Fibroblast of lung (primary cell): ENCODE measurements at places on chromosomes 1 and 21.
A peak's percentile ranks its signal among the peaks of the same experiment; 100 is the strongest.

- no peak for DNase-seq
Observed at GRCh38 chr1:205542367-205542766, 37.9 kb downstream of the CDK18 start.

GRCh38 chr1:83959824-83960498 lies 39.0 kb downstream of the TTLL7 start:
- peak; percentile 86 for DNase-seq

- DNase-seq: peak; percentile 82
Observed at GRCh38 chr1:62689524-62689923, 1.3 kb upstream of the DOCK7 start.

DNA sequence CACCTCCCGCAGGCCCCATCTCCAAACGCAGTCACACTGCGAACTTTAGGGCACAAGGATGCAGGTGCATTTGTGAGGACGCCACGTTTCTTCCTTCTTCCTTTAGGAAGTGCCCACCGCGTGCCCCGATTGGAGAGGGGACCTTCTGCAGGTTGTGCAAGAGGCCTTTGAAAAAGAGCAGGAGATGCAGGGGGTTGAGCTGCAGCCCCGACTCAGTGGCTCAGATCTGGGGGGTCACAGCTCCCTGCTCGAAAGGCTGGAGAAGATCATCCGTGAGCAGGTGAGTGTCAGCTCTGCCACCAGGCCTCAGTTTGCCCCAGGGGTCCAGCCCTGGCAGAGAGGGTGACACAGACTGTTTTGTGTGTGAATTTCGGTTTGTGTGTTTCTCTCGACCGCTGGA lies 31.2 kb upstream of the DIP2A start:
- DNase-seq: no peak

- peak; percentile 51 for DNase-seq
Observed at GRCh38 chr1:183195142-183195574, 9.1 kb downstream of the LAMC2 start.

DNA sequence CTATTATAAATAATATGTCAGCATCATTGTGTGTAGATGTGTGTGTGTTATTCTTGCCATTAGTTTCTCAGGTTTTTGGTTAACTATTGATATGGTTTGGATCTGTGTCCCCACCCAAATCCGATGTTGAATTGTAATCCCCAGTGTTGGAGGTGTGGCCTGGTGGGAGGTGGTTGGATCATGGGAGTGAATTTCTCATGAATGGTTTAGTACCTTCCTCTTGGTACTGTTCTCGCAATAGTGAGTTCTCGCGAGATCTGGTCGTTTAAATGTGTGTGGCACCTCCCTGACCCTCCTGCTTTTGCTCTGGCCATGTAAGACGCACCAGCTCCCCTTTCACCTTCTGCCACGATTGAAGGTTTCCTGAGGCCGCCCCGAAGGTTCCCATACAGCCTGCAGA lies 9.6 kb upstream of the POFUT2 start:
- DNase-seq: no peak

GRCh38 chr1:185155600-185156287 lies 1.0 kb downstream of the TRMT1L start:
- peak; percentile 49 for DNase-seq

DNA sequence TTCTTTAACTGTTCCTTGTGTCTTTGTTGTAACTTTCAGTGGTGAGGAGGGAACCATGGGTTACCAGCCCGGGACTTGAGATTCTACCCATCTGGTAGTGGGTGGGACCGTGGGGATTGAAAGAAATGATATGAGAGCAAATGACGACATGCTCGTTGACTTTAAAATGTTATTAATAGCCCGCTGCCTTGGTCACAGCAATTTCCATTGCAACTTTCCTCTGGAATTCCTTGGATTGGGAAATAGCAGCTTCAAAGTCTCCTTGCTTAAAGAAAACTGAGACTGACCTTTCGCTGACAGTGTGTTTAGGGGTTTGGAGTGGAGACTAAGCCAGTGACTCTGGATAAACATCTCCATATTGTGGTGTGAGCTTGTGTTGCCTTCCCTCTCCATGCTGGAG lies 44.2 kb upstream of the MARK1 start:
- peak; percentile 25 for DNase-seq

GRCh38 chr1:99980928-99981327 lies 11.1 kb downstream of the SLC35A3 start:
- DNase-seq: no peak

DNA sequence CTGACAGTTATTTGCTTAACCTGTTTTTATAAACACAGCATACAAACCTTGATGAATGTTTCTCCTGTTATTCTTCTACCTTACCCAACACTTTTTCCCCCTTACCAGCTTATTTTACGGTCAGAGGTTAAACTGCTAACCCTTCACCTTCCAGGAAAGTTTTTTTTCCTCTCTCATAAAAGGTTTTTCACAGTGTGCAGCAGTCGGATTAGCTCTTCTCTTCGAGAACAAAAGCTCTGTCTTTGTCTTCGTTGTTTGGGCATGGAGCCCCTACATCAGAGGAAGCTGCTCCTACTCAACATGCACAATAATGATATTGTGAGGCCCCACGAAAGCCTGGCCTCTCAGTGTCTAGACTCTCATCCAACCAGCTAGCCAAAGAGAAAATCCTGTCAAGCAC lies 42.0 kb downstream of the DENND1B start:
- no peak for DNase-seq

DNA sequence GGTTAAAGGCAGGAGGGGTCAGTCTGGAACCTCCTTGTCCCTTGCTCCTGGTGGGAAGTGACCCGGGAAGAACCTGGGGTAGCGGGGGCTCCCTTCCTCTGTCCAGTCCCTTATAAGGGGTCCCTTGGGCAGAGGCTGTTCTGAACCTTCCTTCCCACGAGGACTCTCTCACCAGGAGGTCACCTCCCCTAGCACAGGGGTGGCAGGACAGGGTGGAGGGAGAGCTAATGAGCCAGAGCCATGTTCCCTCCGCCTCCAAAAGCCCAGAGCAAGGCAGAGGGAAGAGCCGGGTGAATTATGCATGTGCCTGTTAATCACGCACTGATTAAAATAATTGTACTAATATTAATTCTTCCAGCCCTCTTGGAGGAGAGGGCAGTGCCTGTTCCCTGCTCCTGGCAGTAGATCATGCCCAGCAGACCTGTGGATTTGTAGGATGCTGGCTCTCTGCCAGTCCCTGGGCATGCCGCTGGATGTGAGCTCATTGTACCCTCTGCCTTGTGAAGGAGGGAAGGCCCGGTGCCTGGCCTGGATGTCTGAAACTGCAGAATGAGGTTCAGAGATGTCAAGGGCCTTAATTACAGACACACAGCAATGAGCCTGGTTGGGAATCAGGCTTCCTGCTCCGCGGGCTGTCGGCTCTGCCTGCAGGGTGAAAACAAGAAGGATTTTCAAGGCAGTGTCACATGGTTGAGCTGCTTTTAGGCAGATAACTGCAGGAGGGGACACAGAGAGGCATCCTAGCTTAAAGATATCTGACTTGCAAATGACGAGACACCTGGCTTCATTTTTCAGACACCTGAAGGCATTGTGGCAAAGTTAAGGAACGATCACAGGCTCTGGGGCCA lies 68.2 kb downstream of the IGSF21 start:
- no peak for DNase-seq

GRCh38 chr1:197902454-197903195 lies at the start of gene C1orf53:
TSS of gene C1orf53 (plus strand) at chr1:197902630. CDS start at chr1:197902650, 20 bp downstream.
- peak; percentile 90 for DNase-seq

- no peak for DNase-seq
Observed at GRCh38 chr1:110040548-110040947, 6.1 kb downstream of the STRIP1 start.

DNA sequence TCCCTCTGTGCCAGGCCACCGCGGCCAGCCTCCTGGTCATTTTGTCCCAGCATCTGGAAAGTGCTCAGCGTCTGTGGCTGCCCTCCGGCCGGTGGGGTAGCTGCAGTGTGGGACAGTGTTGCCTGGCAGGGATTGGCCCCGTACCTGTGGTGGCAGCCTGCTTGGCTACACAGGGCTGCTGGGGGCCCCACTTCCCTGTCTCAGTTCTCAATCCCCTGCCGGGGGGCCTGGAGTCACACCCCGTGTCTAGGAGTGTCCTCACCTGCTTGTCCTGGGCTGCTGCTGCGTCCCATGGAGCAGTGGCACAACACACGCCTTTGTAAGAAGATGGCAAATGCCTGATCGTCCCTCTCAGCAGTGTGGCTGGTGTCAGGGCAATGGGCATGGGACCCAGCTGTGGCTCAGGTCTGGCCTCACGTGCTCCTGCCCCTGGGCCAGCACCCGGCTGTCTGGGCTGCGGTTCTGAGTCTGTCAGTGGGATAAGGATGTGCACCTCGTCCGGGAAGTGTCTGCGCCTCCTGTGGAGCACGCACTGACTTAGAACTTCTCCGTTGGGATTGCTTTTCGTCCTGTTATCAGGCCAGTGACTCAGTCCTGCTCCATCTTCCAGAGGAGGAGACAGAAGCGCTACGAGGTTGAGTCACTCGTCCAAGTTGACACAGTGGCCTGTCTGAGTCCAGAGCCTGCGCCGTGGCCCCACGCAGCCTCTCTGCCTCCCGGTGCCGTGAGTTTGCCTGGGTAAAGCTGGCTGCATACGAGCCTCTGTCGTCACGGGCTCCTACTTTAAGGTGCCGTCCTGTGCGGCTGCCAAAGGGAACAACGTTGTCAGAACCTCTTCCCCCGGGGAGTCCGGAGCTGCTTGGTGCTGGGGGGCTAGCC lies 41.0 kb downstream of the CRYAA start:
- peak; percentile 6 for DNase-seq

GRCh38 chr1:45884700-45885099 lies 81.3 kb downstream of the MAST2 start:
- peak; percentile 40 for DNase-seq

DNA sequence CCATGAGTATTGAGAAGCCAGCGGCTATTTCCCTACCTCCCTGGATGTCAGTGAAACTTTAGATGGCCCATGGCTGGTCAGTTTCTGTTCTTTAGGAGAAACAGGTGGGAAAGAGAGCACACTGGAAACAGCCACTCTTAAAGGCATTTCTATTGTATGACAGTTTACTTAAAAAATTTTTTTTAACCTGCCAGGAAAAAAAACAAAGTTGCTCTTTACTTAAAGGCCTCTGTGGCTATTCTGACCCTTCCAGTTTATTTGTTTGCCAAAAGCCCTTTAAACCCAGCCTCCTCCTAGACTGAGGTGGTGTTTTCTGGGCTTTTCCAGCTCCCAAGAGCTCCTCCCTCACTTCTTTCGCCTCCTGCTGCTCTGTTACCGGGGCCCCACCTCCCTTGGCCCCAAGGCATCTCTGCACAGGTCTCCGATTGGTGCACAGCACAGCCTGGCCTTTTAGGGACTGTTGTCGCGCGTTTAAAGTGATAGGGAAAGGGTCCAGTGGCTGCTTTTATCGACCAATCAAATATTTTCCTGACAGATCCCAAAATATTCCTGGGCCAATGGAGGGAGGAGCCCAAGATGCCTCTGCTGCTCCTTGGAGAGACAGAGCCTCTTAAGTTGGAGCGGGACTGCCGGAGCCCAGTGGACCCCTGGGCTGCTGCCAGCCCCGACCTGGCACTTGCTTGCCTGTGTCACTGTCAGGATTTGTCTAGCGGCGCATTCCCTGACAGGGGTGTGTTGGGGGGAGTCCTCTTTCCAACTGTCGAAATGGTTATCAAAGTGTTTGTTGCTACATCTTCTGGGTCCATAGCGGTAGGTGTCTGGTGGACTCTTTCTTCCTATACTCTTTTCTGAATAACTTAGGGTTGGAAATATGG lies at the start of gene SH3BGR:
Gene SH3BGR, plus strand, starts transcription at position 639 of the 875 bp plus-strand sequence. Its CDS starts 127 bp downstream, at position 766.
- DNase-seq: no peak

DNA sequence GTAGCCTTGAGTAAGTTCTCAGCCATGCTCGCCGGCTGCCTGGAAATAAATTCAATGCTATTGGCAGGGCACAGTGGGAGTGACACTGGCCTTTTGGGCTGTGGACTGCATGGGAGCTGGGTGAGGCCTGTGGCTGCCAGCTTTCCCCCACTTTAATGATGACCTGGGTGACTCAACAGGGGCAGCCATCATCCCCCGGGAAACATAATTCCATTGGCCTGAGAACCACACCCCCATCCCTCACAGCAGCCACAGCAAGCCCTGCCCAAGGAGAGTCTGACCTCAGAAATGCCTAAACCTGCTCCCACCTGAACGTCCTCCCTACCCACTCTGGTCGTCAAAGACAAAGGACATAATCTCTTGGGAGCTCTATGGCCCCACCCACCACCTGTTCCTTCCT lies 384.0 kb downstream of the LTN1 start:
- no peak for DNase-seq

DNA sequence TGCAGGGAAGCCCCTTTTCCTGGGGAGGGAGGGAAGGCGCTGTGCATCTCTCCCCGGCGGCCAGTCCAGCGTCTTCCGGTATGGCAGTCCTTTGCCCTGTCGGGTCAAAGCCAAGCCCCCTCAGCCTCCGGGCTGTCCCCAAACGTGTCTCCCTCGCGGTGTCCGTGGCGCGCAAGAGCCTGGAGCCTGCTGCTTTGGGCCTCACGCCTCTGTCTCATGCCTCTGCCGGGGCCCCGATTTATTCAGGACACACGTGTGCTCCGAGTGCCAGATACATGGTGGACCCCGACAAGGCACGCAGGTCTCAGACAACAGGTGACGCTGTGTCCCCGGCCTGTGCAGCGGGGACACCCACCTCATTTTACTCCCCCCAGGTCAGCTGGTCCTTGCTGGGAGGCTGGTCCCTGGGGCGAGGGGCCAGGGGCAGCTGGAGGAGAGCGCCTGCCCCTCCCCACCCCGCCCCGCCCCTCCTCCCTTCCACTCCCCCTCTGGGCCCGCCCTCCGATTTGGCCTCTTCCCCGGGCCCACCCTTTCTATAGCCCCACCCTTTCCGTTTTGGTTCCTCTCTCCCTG lies 176.7 kb downstream of the CAMTA1 start:
- DNase-seq: no peak

DNA sequence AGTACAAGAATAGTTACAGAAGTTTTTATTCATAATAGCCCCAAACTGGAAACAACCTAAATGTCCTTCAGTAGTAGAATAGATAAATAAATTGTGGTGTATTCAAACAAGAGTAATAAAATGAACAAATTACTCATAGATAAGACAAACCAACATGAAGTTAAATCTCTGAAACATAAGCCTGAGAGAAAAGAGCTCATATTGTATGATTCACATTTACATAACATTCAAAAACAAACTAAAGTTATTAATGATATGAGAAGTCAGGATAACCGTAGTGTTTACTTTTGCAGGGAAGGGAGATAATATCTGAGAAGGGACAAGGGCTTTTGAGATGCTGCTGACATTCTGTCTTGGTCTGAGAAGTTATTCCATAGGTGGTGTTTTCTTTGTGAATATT lies 13.5 kb downstream of the STPG1 start:
- DNase-seq: no peak

DNA sequence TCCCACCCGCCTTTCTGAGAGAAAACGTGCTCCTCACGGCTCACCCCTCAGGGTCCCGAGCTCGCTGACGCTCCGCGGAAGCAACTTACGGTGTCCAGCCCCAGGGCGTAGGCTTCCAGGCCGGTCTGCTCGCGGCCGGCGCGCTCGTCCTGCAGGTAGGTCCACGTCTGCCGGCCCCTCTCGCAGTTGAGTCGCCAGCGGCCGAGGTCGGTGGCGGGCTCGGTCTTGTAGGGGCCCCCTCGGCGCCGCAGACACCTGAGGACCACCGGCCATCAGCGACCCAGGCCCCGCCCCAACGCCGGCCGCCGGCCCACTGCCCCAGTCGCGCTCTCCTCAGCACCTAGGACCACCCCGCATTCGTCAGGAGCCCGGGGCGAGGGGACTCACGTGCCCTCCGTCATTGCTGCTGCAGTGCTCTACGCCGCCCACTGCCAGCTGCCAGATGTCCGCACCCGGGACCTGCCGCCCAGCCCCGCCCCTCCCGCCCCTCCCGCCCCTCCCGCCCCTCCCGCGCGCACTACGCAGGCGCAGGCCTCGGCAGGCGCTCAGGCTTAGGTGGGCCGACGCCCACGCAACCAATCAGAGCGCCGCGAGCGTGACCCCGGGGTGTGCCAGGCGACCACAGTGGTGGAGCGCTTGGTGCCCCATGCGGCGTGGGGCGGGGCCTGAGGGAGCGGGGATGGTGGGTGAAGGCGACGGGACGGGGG lies at the start of gene LSS:
Gene LSS, minus strand, starts transcription at position 430 of the 707 bp plus-strand sequence. Its CDS starts 29 bp downstream, at position 401.
- peak; percentile 97 for DNase-seq

GRCh38 chr1:89897347-89898133 lies 76.7 kb downstream of the LRRC8D start:
- DNase-seq: no peak
